ENCODE measurements at places on chromosomes 1 and 21.

DNA sequence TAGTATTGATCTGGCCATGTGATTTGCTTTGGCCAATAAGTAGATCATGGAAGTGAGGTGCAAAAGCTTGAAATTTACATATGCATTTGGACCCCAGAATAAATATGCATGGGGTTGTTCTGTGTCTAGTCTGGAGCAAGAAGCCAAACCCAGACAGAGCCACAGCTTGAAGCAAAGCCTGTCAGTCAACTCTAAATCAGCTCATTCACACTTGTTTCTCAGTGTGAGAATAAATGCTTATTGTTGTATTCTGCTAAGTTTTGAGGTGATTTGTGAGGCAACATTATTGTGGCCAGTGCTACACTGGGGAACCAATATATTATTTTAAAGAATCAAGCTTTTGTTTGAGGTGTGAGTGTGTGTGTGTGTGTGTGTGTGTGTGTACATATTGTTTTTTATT is 12.2 kb upstream of the PGLYRP3 start:
- DNase-seq, result no peak

GRCh38 chr1:59556398-59556797 is 258.4 kb upstream of the HOOK1 start:
- DNase-seq, result no peak

DNA sequence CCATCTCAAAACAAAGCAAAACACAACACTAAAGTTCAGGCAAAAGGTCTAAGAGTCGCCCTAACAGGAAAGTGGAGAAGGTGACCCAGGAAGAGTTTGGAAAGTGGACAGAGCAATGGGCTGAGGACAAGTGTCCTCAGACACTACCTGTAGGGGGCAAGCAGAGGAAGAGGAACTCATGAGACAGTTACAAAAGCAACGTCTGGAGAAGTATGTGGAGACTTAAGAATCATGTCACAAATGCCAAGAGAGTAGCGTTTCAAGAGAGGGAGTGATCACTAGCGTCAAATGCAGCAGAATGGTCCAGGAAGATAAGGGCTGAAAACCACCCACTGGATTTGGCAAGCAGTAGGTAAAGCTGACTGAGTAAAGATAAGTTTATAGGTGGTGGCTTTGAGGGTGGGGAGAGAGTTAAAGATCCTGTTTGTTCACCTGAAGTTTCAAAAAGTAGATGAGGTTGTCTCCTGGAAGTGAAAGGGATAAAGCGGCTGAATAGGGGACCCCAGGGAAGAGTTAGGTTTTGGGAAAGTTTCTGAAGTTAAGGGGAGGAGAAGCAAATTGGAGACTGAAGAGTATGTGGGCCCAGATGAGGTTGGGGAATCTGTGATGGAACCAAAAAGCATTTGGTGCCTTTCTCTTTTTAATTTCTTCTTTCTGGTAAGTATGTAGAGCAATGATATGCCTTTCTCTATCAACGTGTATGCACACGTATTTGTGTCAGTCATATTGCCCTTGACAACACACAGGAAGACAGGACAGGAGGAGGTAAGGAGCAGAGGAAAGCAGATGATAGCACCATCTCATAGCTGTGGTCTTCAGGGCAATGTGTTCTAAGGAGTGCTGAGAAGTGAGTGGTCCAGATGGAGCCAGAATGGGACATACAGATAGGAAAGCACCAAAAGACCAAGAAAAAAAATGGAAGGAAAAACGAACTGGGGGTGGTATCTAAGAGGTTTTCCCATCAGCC is 3.1 kb downstream of the BSDC1 start:
- peak; percentile 48 for DNase-seq

GRCh38 chr1:111399792-111400610 is 27.5 kb downstream of the OVGP1 start:
- DNase-seq, result peak; percentile 59

DNA sequence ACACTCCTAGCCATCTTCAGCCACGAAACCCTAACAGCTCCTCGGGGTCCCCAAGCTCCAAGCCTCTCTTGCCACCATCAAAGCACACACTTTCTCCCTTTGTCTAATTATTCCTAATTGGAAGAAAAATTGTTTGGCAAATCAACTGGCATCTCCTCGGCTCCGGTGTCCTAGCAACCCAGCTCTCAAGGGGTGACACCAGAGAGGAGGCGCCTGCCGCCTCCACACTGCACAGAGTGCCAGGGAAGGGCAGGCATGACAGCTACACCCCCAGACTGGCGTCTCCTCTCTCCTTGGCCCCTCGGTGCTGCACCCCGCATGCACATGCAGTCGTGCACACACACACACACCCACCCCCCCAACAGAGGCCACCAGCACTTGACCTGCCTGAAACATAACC is 18.2 kb upstream of the GJB5 start:
- DNase-seq, result no peak

DNA sequence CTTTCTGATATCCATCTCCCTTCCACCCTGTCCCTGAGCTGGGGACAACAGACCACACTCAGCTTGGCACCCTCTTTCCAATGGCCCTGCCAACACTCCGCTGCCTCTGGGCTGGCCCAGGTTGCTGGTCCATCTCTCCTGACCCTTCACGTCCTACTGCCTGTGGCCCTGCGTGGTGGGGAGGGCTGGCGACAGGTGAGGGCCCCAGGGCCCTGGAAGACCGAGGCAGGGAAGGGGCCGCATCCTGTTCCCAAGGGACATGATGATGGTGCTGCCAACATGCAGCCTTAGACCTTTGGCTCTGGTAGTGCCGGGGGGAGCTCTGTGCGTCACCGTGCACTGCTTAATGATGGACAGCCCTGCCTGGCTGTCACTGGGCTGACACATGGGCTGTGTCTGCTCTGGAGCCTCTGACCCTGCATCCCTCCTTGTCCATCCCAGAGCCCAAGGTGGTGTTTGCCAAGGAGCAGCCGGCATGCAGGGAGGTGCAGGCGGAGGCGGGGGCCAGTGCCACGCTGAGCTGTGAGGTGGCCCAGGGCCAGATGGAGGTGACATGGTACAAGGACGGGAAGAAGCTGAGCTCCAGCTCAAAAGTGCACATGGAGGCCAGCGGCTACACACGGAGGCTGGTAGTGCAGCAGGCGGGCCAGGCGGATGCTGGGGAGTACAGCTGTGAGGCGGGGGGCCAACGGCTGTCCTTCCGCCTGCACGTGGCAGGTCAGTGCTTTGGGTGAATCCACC is 65.2 kb downstream of the OBSCN start:
- no peak for DNase-seq

- peak; percentile 54 for DNase-seq
Observed at GRCh38 chr1:78676347-78676982, 26.8 kb downstream of the IFI44 start.

GRCh38 chr1:101299141-101299540 is 62.3 kb downstream of the S1PR1 start:
- DNase-seq, result no peak

DNA sequence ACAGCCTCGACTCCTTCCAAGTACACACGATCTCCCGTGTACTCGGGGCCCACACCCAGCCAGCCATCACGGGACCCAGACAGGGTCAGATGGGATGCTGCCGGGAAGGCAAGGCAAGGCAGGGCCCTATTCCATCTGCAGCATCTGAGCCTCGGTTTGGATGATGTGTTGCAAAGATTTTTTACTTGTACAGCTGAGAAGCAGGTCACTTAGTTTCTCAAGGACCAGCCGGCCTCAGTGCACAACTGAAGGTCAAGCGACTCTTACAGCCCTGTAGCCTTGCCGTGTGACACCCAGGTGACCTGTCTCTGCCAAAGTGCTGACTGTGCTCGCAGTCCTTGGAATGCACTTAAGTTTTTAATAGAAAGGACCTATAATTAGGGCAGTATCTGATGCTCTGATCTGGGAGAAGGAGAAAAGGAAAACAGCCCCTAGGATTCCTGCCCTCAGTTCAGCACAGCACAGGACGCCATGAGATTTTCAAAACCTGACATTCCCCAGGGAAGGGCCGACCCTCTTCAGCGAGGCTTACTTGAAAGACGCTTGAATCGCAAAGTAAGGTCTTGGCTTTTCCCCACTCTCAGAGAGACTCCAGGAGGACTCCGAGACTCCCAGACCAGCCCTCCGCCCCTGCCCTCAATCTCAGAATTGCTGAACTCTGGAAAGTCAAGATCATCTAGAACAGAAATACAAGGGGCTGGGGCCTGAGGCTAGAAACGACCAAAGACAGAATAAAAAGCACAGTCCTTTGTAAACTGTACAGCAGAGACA is 1.3 kb downstream of the GPR157 start:
- no peak for DNase-seq

DNA sequence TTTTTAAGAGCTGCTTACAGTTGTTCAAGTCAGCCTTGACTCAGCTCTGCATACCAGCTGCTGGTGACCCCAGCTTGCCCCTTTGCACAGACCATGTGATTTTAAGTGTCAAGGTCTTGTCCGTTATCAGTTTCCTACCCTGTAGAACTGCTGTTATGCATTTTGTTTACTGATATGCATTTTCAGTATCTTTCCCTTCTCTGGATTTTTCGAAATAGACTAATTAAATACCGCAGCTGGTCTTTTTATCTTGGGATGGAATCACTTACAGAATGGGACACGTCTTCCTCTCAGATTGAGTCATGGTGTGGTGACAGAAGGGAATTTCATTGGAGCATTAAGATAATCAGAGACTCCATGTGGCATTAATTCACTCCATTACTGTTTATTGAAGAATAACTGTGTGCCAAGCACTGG is 145.6 kb downstream of the FMN2 start:
- DNase-seq, result no peak
